ENCODE measurements at places on chromosomes 16 and 17.

DNA sequence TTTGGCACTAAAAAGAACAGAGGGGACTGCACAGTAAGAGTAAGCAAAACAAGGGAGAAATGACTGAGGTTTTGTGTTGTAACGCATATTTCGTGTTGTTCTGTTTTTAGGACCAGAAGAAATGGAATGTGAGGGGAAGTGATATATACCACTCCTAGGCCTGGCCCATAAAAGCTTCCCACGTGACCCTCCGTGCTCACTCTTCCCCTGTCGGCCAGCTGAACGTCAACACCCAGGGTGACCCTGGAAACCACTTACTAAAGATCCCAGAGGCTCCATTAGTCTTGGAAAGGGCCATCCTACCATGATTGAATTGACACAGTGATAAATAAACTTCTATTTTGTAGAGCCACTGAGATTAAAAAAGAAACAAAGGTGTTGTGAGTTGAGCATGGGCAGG lies 79.8 kb downstream of the HELZ start:
- DNase-seq, result no peak

GRCh38 chr16:11163761-11164261 lies 92.2 kb downstream of the SOCS1 start:
- no peak for DNase-seq

DNA sequence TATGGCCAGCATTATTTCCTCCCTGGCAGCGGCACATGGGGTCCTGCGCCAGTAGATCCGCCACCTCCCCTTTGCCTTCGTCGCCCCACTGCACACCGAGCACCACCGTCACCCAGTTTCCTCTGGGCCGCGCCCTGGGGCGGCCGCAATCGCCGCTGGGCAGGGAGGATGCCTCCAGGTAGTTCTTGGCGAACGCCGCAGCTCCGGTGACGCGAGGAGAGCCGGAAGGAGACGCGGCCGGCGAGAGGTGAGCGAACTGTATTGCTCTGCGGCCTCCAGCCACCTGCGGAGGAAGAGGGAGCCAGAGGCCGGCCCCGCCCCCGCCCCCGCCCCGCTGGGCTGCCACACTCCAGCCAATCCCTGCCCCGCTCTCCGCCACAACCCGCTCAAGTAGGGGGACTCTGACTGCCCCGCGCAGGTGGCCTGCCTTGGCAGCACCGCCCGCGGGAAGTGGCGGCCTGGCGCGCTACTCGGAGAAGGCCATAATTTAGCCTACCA lies 11.8 kb upstream of the SLFN13 start:
- DNase-seq, result peak; percentile 80

- DNase-seq, result no peak
Measured at GRCh38 chr17:73588301-73588846, 55.9 kb downstream of the SDK2 start.

- no peak for DNase-seq
Measured at GRCh38 chr16:81640681-81641070, 138.4 kb upstream of the PLCG2 start.

DNA sequence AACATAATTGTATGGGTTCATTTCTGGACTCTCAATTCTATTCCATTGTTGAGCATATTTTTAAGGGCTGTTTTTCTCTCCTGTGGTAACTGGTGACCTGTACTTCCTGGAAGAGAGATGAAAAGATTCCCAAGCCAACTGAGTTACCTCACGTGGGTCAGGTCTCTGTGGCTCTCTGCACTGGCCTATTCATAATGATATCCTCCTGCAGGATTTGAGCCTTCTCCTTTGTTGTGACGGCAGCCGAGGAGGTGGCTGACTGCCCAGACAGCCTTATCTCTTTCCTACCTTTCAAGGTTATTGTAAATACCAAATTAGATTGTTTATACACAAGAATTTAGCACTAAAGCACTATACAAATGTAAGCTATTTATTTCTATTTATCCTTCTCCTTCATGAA lies 2.7 kb upstream of the ACE start:
- no peak for DNase-seq

- DNase-seq, result peak; percentile 25
Measured at GRCh38 chr17:77140878-77141767, at the start of gene SEC14L1. TSS of gene SEC14L1 (plus strand) at chr17:77140969. CDS start at chr17:77143597, 2,628 bp downstream.
